ENCODE measurements at places on chromosomes 5 and 9.

DNA sequence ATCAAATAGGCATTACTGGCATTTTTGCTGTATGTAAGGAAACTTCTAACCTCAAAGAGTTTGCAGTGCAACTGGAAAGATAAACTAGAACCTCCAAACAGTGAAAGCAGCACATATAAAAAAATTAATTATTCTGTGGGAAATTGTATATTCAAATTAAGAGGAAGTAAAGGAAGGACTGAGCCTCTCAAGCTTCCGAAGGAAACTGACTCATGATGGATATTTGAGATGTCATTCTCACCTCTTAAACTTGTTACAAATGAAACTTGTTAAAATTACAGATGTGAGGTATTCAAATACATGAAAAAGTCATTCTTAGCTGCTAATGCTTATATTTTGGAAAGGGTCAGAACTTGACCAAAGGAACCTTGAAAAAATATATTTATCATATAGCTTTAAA is 538.7 kb downstream of the PDE4D start:
- no peak for DNase-seq

DNA sequence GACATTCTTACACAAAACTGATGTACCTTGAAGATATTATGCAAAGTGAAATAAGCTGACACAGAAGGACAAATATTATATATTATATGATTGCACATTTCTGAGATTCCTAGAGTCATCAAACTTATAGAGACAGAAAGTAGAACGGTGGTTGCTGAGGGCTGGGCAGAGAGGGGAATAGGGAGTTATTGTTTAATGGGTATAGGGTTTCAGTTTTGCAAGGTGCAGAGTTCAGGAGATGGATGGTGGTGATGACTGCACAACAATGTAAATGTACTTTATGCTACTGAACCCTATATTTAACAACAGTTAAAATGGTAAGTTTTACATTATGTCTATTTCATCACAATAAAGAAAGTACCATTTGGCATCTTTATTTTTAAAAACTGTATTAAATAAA is 315.8 kb upstream of the POU5F2 start:
- DNase-seq, result no peak

DNA sequence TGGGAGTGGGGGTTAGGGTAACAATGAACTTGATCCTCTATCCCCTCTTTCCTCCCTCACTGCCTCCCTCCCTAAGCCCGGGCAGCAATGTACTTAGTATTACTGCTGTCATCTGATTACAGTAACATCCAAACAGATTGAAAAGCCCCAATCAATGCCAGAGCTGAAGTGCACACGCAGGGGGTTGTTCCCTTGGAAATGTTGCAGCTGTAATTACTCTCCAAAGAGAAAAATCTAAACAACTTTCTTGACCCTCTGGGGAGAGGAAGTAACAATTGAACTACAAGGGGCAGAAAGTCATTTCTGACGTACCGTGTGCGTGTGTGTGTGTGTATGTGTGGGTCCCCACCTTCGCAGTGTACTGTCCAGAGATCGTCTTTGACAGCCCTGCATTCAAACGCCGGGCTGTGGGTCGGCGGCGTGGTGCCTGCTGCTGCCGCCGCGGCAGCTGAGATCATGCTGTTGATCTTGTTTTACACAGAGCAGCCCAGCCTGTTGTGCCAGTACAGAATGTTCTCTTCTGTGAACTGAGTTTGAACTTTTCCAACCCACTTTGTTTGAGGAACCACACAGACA is 66.0 kb upstream of the KLF9 start:
- DNase-seq, result no peak

- no peak for DNase-seq
Measured at GRCh38 chr5:176364765-176365350, 429 bp upstream of the ARL10 start.

DNA sequence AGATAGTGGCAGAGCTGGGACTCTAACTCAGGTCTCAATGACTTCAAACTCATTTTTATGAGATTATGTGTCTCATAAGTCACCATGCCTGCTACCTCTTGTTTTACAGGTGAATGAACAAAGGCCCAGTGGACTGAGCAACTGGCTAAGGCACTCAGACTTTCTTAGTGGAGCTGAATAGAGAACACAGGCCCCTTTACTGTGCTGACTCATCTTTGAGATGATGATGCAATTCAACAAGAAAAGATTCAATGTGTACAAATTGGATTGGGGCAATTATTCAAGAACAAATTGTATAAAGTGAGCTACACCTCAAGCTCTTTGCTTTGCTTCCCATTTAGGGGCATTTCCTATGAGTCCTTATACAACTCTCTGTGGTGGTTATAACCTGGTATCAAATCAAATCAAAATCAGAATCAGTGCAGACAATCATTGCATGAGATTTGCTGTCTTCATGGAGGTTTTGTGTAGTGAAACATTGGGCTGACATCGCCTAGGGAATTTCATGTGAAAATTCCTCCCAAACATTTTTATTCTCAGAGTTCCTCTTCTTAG is 84.3 kb upstream of the PPP2R2B start:
- DNase-seq, result no peak

- no peak for DNase-seq
Measured at GRCh38 chr9:68732405-68733020, 27.5 kb downstream of the PIP5K1B start.

Measured in GM06990 (cell line).